ENCODE measurements at places on chromosomes 4 and X.
A peak's percentile ranks its signal among the peaks of the same experiment; 100 is the strongest.

DNA sequence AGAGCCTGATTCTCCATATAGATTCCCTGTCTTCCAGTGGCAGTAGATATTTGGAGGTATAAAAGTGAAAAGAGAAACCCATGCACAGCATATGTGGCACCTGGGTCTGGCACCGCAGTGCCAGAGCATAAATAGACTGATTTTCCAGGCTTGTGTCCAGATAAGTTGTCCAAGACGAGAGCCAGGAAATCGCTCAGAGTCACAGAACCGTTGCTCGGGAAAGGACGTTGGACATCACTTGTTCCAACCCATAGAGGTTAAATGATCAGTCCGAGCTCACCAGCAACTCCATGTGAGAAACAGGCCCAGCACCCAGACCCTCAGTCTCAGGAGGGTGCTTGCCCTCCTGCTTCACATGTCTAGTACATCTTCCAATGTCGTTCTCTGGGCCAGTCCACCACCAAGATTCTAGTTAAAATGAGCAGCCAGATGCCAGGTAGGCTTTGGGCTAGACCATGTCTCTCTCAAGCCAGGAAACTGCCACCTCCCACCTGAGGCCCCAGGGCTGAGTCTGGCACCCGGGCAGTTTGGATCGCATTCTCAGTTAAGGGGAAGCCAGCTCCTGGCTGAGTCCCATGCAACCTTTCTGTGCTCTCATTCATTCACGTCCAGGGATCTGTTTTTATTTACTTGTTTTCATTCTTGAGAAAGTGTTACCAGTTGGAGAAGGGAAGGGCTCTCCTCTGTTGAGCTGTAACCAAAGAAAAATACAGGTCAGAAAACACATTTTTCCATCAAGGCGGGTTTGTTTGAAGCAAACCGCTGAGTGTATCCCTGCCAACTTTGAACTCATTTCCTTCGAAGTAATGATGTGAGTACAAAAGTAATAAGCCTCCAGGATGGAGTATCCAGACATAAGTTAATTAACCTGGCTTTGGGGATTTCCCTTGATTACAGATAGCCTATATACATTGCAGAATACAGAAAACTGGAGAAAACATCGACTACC, 91.7 kb downstream of the PHOX2B start:
- DNase-seq, result no peak

GRCh38 chr4:168337550-168337940, 19.0 kb upstream of the DDX60 start:
- DNase-seq, result no peak

GRCh38 chr4:183821076-183821853, 83.8 kb upstream of the STOX2 start:
- no peak for DNase-seq

- DNase-seq, result no peak
These were observed 180.3 kb upstream of the TENM3 start for GRCh38 chr4:182062936-182063335.

DNA sequence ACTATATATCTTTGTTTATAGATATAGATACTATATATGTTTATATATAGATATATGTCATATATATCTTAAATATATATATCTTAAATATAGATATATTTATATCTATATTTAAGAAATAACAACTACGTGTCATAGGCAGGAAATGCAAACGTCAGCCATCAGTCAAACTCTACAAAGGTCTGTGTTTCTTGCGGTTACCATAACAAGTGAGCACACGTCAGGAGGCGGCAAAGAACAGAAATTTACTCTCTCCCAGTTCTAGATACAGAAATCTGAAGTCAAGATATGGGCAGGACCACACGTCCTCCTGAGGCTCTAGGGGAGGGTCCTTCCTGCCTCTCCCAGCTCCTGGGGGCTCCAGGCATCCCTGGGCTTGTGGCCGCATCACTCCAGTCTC, 6.5 kb downstream of the PLCXD1 start:
- no peak for DNase-seq

GRCh38 chr4:127978930-127979329, 13.7 kb downstream of the ABHD18 start:
- DNase-seq, result no peak

DNA sequence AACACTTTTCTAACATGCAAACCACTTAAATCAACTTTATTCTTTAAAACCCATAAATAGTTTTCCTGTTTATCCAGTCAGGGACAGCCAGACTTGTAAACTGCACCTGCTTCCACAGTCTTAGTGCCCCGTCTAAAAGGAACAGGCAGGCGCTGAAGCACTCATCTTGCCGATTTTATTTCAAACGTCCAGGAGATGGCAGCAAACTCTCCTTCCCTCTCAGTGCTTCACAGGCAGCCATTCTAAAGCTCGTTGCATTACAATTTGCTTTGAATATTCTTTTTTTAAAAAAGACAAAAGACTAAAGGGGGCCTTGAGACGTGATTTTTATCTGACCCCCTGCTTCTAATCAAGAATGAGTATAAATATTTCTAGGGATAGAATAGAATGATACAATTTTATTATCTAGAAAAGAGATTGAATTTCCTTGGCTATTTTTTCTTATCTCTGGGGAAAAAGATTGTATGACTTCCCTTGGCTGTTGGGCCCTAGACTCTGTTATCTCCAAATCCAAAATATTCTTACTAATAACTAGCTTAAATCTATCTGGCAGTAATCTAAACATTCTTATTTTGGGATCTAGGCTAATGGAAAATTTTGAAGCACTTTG, 93.6 kb upstream of the MYOZ2 start:
- peak; percentile 73 for DNase-seq

- DNase-seq, result no peak
These were observed 17.7 kb upstream of the ELOVL6 start for GRCh38 chr4:110216129-110216528.

DNA sequence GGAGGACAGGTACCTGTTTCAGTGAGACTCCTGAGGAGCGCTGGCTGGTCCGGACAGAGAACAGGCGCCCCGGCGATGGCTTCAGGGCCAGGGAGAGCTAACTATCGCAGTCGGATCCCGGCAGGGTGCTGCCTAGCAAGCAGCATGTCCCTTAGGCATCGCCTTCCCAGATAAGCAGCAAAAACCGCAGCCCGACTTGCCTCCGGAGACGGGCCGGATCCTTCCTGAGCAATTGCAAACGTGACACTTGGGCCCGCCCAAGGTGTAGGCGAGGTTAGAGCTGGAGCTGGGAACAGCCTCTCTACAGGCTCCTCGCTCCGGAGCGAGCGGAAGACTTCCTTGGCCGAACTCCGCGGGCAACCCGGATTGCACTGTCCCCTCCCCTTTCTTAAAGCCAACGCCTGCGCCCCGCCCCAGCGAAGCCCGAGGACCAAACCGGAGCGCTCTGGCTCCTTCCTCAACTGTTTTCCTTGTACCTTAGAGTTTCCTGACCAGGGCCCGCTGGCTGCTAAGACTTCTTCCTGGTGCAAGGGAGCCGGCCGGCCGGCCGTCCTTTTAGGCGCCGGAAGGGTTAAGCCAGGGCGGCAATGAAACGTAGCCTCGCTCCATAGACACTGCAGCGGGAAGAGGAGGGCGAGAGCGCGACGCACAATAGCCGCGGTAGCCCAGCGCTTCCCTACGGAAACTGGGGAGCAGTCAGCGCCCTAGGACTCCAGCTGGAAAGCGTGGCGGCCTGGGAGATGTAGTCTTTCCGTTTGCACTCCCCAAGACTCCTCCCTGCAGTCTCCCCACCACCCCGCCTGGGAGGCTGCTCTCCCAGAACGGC, at the start of gene OPHN1:
Gene OPHN1, minus strand, starts transcription at position 341 of the 826 bp plus-strand sequence. CDS start 475 bp downstream, outside the sequence.
- peak; percentile 26 for DNase-seq

GRCh38 chr4:107482546-107482945, 237.5 kb downstream of the PAPSS1 start:
- no peak for DNase-seq

- DNase-seq, result peak; percentile 79
These were observed 126.5 kb downstream of the ADGRA3 start for GRCh38 chr4:22389240-22389870.

DNA sequence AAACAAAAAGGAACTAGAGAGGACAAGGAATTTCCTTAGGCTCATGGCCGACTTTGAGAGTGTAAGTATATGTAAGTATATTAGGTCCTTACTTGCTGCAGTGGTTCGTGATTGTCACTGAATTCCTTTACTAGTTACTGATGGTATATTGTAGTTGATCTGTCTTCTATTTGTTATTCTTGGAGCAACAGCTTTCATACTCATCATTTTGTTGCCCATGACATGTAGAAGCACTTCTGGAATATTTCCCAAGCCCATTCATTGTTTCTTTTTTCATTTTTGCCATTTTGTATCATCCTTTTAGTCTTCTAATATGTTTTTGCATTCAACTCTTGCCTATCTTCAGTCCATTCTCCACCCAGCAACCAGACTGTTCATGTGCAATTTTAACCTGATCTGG, 170.0 kb downstream of the ARHGAP10 start:
- DNase-seq, result no peak

DNA sequence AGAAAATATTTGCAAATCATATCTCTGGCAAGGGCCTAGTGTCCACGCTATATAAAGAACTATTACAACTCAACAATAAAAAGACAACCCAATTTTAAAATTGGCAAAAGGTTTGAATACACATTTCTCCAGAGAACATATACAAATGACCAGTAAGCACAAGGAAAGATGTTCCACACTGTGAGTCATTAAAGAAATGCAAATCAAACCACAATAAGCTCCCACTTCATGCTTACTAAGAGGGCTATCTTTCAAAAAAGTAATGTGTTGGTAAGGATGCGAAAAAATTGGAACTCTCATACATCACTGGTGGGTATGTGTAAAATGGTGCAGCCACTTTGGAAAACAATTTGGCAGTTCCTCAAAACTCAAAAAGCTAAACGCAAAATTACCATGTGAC, 884.0 kb upstream of the INTU start:
- DNase-seq, result no peak

DNA sequence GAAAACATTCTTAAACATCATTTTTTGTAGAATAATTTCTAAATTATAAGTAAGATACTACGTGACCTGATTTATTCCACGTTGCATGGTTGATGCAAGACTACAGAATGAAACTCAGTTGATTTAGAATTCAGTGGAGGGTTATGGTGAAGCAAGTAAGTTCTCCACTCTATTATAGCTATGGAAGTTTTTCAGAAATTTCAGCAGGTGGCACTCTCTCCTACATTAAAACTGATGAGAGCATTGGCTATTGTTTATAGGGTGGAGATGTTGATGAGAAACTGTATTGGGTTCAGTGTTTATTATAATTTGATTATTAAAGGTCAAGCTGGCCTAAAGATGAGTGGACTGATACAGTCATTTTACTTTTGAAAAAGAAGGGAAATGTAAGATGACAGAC, 88.0 kb downstream of the FNIP2 start:
- peak; percentile 87 for DNase-seq

- no peak for DNase-seq
These were observed 62.6 kb downstream of the DGKK start for GRCh38 chrX:50407976-50408375.

GRCh38 chr4:78552389-78553042, 946 bp downstream of the ANXA3 start:
- peak; percentile 32 for DNase-seq

DNA sequence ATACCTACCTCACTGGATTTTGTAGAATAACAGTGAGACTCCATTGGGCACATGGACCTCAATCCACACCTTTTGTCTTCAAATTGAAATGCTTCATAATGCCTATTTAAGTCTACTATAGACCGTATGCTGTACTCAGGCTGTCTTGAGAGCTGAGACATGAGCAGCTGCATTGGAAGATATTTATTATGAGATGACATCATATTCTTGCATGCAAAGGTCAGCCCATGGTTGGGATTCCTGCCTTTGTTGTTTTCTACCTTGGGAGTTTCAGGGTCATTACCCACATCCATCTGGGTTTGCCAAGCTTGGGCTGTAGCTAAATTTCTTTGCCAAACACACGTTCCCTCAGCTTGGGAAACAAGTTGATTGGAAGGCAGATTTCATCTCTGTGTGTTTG, 33.2 kb upstream of the MAMLD1 start:
- DNase-seq, result no peak

DNA sequence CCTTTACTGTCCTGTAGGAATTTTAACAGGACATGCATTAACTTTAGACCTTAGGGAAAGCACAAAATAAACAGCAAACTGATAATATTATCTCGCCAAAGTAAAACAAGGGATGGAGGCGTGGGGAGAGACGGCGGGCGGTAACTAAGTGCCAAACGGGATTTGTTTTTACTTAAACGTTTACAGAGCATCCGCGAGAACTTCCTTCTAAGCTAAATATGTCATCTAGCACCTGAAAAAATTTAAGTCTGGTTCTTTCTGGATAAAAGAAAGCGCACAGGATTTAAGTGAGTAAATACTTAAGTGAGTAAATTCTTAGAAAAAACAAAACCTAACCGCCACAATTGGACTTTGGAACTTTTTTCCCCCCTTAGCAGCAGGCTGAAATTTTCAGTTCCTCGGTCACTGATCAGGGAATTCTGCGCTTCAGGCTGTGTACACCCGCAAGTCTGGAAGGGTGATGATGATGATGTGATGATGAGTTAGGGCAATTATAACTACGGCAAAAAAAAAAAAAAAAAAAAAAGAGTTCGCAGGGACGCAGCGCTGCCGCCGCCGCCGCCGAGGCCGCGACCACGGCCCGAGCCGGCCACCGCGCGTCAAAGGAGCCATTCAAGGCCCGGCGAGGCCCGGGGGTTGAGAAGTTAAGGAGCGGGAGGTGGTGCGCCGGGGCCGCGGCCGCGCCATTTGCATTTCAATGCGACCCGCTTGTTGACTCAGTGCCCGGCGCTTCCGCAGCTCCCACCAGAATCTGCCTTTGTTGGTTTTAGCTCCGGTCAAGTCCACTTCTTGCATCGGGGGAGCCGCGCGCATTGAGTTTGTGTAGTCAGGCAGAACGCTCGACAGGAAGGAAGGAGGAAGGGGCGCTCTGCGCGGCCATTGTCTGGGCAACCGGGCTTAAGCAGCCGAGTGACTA, 108.8 kb downstream of the SPRY1 start:
- DNase-seq, result peak; percentile 27

GRCh38 chr4:57661517-57662090, 551.4 kb upstream of the IGFBP7 start:
- DNase-seq, result no peak

DNA sequence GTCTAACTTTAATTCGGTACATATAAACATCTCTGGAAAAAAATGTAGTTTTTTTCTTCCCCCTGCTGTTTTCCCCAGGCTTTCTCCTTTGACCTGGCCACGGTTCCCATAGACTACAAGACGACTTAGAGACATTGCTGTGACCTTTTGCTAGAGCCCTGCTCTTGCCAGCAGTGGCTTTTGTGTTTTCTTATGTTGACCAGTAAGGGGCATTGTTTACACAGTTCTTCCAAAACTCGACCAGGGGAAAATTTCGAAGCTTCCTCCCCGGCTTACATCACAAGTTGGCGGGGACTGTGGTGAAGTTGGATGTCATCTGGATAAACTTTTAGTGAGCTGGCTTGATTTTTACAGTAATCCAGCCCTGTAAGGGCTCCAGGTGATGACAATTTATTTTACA, 9.3 kb downstream of the CCDC160 start:
- DNase-seq, result no peak

GRCh38 chr4:80268936-80269335, 2.5 kb downstream of the FGF5 start:
- no peak for DNase-seq

GRCh38 chr4:40502934-40503333, 126.7 kb downstream of the RBM47 start:
- DNase-seq, result no peak

DNA sequence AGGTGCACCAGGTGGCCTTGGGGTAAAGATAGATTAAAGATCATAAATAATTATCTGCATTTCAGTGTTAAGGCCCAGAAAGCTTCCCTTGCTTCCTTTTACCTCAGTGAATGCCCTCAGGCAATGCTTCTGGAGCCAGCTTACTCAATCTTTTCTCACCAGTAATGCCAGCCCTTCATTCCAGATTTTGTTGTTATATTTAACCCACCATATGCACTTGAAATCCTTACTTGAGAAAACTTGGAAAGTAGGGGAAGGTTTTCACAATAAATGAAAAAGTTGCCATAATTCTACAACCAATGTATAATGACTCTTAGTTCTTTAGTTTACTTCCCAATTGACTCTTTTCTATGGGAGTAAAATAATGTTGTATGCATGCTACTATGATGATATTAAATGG, 17.1 kb upstream of the PBDC1 start:
- DNase-seq, result no peak

All from Kasumi-1 (cell line).